ENCODE measurements at places on chromosomes 7 and 10.

GRCh38 chr7:15057272-15057671, 154.7 kb upstream of the DGKB start:
- no peak for DNase-seq

GRCh38 chr10:52074505-52075026, 239.5 kb upstream of the DKK1 start:
- DNase-seq: no peak

DNA sequence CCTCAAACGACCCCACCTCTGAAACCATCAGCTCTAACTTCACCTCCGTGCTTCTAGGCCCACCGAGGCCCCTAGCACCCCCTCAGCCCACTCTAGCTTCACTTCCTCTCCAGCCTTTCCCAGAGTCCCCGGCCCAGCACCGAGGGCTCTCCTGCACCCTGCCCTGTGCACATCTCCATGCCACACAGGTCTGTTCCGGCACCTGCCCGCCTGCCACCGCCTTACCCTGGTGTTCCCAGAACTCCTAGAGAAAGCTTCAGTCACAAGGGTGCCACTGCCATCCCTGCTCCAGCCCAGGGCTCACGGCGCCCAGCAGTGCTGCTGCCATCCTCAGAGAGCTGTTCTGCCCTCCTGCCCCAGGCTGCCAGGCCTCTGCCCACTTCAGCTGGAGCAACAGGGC, 61.3 kb upstream of the INSIG1 start:
- DNase-seq: no peak

- no peak for DNase-seq
Observed at GRCh38 chr7:150969475-150969874, 8.6 kb downstream of the KCNH2 start.

DNA sequence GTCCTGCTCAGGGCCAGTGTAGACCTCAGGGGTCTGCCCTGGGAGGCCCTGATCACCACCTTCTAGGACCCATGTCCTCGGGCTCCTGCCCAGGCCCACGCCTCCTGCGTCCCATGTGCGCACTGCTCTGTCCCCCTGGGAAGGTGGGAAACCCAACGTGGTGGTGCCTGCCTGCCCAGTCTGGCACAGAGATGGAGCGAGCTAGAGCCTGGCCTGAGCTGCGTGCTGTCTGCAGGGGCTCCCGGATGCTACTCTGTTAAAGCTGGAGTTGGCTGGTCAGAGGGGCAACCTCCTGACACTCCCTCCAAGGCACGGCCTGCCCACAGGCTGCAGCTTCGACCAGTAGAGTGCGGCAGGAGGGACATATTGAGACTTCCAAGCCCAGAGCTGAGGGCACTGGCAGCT, 171.7 kb downstream of the DNAJB6 start:
- DNase-seq: no peak

DNA sequence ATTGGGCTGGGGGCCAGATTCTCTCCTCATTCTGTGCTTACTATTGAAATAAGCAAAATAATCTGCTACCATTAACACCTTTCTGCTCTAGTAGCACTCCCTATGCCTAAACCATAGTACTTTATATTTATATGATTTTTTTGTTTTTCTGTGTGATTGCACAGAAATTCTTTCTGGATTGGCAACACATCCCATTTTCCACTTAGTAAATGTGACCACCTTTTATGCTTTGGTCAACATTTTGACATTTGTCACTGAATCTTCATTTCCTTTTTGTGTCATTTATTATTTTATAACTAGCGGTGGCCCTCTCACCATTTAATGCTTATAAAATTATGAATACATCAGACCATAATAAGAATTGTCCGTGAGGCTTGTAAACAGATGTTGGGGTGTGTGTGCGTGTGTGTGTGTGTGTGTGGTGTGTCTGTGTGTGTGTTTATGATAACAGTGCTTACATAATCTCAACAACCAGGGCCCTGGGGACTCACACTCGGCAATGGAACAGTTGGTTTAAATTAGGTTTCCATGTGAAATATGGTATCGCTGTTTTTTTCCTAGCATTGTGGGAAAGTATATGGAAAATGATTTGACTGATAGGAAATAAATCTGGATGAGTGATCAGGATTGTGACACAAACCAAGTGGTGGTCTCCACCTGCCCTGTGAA, 138.9 kb downstream of the NOC3L start:
- DNase-seq: no peak

DNA sequence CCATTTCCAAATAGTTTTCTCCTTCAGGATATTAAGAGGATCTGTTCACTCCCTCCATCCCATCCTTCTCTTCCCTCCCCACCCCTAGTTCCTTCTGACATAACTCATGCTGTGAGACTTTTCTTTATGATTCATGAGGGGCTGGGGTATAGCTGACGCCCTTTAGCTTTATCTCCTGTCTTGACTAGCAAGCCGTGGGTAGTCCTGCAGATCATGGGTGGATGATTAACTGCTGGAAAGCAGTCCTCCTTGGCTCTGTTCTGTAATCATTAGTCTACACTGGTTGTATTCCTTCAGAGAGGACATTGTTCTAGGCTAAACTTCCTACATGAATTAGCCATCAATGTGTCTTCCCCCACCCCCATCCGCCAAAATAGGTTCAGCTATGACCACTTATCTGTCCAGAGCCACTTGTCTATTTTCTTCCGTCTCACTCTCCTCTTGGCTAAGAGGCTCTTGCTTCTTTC, 135.4 kb downstream of the LRRC4 start:
- DNase-seq: no peak

- DNase-seq: no peak
Observed at GRCh38 chr7:30171766-30172447, 37.1 kb downstream of the MTURN start.

GRCh38 chr10:101752241-101752640, 23.7 kb downstream of the FGF8 start:
- DNase-seq: no peak

GRCh38 chr7:43619213-43620012, 36.5 kb downstream of the STK17A start:
- no peak for DNase-seq
